Fibroblast of villous mesenchyme (primary cell): ENCODE measurements at places on chromosomes 12 and 14. TPM values are rescaled to one million over a fixed set of nuclear protein-coding genes. Genes with fewer than 3 reads are reported as not detected.

- DNase-seq: peak; percentile 11
Measured at GRCh38 chr12:84913129-84913515, 523 bp upstream of the SLC6A15 start.

- DNase-seq: no peak
Measured at GRCh38 chr12:110822821-110823415, 23.9 kb upstream of the CCDC63 start.

The TSPAN11 gene
- 0.32 and 0.43 TPM in 2 replicates for total RNA-seq

The KRT86 gene
- total RNA-seq: under 0.01 TPM in 1 of 2 replicates, not detected in the other

DNA sequence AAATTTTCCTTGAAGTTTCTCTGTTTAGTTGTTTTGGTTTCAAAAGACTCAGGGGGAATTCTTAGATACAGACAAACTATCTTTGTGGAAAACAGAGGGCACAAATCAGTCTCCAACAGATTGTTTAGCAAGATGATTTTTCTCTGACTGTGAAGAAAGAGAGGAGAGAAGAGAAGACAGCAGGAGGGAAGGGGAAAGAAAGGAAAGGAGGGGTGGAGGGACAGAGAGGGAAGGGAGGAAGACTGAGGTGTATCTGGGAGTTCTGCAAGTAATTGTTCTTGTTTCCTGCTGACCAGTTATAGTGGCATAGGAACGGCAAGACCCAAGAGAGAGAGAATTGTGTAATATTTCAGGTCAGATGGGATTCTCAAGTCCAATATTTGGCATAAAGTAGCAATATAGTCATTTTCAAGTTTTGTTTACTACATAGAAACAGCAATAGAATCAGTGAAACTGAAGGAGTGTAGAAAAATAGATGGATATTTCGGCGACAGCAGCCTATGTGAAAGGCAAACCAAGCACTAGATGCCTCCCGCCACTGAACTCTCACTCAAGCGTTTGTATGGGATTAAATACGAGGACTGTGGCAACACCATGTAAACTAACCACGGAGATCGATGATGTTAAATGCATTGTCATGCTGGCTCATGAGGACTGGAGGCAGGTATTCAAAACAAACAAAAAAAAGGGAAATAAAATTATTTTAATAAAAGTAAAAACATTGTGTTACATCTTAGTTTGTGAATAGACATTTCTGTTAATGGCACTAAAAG, 342.5 kb downstream of the SLC16A7 start:
- DNase-seq: no peak

GRCh38 chr12:93402333-93403311, 24.9 kb downstream of the NUDT4 start:
- no peak for DNase-seq

DNA sequence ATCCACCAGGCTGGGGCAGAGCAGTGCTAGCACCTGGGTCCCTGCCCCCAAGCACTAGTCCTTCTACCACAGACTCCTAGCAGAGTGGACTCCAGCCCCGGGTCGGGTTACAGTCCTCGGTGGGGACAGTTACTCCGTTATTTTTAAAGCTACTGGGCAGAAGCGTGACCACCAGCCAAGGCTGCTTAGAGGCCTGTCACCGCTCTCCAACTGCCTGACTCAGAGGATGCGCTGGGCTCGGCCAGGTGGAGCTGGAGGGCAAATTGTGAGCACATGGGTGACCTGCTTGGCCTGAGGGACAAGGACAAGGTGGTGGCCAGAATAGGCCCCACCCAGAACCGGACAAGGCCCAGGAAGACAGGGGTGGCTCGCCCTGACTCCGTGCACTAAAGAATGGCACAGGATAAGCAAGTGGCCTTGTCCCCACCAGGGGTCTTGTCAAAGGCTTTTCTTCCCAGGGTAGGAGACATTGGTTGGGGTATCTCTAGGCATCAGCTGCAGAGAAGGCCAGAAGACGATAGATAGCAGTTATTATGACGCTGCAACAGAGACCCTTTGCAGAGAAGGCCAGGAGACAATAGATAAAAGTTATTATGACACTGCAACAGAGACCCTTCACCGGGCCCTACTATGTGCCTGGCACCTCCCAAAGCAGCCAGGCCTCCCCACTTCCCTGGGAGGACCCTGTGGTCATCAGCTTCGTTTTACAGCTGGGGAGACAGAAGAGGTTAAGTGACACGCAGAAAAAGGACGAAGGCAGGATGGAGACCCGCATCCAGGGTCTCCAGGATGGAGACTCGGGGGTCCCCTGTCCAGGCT, 1.6 kb downstream of the ABCB9 start:
- DNase-seq: no peak

- no peak for DNase-seq
Measured at GRCh38 chr12:30106204-30106965, 322.6 kb upstream of the TMTC1 start.

The EAPP gene
- total RNA-seq: 35.1 and 37.1 TPM in 2 replicates

GRCh38 chr12:76976777-76977382, 88.5 kb downstream of the E2F7 start:
- DNase-seq: no peak

GRCh38 chr12:60805364-60805763, 1209.5 kb downstream of the SLC16A7 start:
- no peak for DNase-seq

The ADSS1 gene
- total RNA-seq: 1.3 and 4.3 TPM in 2 replicates
